AG08395 (cell line): ENCODE measurements at places on chromosomes 11 and 22.

DNA sequence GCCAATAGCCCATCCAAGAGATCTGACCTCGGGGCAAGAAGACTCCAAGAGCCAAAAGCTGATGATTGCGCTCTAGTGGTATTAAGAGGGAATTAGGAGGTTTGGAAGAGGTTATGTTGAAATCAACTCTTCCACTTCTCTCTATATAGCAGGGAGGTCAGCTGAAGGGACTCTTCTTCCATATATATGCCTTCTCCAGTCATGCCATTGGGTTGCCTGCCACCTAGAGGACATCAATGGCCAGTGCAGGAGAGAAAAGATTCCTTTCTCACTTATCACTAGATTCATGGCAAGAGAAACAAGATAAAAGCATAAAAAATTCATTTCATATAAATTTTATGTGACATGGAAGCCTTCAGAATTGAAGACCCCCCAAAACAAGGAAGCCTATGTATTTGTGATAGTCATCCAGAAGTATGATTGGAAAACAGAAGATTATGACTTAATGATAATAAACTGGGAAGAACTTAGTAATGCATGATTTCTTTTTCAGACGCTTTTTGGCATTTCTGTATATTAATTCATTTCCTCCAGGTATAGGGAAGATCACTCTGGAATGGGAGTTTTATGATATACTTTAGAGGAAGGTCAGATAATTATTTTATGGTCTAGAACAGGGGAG lies 435.1 kb upstream of the DDI1 start:
- peak; percentile 80 for DNase-seq

DNA sequence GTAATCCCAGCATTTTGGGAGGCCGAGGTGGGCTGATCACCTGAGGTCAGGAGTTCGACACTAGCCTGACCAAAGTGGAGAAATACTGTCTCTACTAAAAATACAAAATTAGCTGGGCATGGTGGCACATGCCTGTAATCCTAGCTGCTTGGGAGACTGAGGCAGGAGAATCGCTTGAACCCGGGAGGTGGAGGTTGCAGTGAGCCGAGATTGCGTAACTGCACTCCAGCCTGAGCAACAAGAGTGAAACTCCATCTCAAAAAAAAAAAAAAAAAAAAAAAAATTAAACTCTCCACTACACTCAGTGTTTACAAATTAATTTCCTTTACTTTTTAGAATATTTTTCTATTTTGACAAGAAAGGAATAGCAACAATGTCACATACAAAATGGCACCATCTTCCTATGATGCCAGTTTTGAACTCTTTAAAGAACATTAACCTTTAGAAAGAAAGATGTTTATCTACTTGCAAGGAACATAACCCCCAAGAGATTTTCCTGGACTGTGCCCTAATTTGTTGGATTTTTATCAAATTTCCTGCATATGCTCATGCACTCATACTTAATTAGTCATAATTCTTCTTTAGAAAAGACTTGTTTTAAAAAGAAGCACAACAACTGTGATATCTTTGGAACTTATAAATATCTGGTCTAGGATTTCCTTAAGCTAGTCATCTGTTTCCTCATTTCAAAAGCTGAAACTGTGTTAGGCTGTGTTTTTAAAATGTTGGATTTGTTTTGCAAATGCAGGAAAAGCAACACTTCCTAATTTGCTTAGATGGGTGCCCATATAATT lies 22.6 kb upstream of the HIPK3 start:
- DNase-seq = no peak

DNA sequence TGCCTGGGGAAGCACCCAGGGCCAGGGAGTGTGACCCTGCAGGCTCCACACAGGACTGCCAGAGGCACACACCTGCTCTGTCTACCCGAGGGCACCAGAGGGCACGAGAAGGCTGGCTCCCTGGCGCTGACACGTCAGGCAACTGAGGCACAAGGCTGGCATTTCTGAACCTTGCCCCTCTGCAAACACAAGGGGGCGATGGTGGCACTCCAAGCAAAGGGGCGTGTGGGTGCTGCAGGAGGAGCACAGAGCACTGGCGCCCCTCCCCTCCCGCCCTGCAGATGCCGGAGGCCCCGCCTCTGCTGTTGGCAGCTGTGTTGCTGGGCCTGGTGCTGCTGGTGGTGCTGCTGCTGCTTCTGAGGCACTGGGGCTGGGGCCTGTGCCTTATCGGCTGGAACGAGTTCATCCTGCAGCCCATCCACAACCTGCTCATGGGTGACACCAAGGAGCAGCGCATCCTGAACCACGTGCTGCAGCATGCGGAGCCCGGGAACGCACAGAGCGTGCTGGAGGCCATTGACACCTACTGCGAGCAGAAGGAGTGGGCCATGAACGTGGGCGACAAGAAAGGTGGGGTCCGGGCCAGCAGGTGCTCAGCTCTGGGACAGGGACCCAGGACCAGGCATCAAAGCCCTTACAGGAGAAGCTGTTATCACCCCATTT lies 20.8 kb upstream of the TXNRD2 start:
- DNase-seq = peak; percentile 81

DNA sequence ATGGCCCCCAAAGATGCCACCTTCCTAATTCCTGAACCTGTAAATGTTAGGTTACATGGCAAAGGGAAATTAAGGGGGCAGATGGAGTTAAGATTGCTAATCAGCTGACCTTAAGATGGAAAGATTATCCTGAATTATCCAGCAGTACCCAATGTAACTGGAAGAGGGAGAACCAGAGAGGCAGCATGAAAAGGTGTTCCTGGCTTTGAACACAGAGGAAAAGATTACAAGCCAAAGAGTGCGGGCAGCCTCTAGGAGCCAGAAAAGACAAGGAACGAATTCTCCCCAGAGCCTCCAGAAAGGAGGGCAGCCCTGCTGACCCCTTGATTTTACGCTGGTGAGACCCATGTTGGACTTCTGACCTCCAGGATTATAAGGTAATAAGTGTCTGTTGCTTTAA lies 15.1 kb upstream of the THRSP start:
- DNase-seq = peak; percentile 1

GRCh38 chr11:69199583-69200315 lies 44.0 kb downstream of the SMIM38 start:
- no peak for DNase-seq

- DNase-seq = no peak
These were observed 291.4 kb downstream of the JRKL start for GRCh38 chr11:96681019-96681716.

GRCh38 chr11:86145439-86146156 lies 76.7 kb upstream of the PICALM start:
- DNase-seq = no peak
